ENCODE measurements at places on chromosomes 1 and 21.
A peak's percentile ranks its signal among the peaks of the same experiment; 100 is the strongest.

DNA sequence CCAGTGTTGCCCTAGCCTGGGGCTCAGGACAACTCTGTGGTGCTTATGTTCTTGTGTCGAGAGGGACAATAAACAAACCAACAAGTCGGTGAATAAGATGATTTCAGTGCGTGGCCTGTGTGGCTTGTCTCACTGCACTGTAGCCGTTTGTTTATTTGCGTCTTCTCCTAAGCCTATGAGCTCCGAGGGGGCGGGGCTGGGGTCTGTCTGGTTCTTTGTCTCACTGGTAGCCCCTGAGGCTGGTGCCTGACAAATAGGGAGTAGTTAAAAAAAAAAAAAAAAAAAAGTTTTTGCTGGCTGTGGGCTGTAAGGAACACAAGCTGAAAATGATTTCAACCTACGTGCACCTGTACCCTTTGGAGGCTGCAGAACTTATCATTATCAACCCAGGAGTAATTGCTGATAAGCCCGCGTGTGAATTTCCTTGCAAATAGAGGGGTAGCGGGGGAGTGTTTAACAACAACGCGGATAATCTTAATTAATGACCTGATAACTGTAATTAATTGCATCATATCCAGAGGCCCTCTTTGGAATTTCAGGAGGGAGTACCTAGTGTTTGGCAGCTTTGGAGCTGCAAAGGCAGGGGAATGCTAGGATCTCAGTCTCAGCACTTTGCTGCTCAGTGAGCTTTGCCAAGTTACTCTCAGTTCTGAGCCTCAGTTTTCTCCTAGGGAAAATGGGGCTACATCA is 925 bp upstream of the ARHGEF10L start:
- no peak for DNase-seq

DNA sequence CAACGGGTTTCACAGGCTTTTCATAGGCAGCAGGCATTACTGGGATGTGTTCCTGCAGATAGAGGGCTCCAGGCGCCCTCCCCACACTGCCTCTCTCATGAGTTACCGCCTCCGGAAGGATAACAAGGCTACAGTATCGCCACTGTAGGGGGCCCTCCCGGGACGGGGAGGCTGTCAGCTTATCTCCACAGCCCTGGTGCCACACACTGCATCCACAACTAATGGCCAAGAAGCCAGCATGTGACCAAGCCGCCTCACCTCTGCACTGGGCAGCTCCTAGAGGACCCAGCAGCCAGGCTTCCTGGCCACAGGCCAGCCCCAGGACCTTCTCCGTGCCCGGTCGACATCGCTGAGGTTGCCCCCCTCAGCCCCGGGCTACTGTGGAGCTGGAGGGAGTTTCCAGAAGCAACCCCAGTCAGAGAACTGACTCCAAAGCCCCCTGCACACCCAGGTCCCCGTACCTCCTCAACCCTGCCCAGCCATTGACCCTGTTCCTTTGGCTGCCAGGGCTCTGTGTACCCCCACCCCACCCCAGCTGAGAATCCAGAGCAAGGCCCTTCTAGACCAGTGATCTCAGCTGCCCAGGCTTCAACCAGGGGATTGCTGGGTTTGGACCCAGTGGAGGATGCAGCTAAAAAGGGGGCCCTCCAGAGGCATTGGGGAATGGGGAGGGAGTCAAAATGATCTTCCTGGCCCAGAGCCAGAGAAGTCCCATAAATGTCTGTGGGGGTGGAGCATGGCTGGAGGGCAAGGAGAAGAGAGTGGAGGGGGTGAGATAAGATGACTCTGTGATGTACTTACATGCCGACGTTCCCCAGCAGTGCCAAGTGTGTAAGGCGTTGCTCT is 45.0 kb downstream of the NEK2 start:
- no peak for DNase-seq

DNA sequence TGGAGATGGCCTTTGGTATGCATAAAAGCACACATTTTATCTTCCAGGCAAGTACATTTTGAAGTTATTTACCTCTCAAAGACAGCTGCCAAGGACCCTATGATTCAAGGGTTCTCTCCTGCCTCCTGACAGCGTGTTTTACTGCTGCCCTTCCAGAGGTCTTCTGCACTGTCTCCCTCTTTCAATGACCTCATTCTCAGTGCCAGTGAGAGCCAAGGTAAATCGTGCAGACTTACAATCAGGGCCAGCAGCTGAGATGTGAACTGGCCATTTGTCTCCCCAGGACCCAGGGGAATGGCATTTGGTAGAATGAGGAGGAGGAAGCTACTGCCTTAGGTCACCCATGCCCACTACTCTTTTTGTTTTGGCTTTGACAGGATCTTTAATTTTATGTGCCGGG is 84.2 kb upstream of the FGGY start:
- no peak for DNase-seq

DNA sequence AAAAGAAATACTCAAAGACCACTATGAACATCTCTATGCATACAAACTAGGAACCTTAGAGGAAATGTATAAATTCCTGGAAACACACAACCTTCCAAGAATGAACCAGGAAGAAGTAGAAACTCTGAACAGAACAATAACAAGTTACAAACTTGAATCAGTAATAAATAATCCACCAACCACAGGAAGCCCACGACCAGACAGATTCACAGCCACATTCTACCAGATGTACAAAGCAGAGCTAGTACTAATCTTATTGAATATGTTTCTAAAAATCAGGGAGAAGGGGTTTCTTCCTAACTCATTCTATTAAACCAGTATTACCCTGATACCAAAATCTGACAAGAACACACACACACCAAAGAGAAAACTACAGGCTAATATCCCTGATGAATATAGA is 263.8 kb downstream of the NCAM2 start:
- DNase-seq: no peak

DNA sequence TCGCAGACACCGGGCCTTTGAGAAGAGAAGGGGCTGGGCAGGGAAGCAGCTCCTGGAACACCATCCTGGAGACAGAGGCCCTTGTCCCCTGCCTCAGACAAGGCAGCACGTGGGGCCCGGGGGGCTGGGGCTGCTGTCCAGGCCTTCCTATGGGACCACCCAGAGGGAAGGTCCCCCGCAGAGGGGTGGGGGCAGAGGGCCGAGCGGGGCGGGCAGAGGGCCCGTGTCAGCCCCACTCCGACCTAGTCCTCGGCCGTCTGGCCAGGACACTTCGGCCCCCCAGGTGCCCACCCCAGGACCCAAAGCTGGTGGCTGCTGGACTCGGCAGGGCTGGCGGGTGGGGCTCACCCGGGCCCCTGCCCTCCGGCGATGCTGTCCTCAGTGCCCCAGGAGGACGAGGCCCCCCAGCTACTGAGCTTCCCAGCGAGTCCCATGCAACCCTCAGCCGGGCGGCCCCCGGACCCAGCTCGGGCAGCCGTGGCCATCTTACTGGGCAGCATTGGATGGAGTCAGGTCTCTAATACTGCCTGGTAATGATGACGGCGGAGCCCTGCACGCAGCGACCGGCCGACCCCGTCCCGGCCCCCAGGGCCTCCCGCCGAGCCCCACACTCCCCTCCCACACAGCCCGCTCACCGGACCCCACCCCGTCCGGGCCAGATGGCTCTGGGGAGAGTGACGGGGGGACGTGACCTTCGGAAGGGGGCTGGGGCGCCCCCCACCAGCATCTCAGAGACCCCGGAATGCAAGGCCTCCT is 6.9 kb upstream of the TTLL10 start:
- DNase-seq: no peak

DNA sequence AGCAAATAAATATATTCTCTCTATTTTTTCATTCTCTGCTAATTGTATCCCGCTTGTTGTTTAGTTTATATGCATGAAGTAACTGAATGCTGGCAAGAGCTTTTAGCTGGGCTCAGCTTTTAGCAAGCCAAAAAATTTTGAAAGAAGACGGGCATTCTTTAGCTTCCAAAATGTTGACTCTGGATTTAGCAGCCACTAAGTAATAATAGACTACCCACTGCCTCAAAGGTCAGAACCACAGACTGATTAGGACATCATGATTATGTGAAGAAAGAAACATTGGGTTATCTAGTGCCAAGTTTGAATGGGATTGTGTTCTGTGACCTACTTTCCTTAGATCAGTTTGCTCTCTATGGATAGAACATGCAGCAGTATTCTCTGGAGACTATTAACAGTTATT is 80.3 kb upstream of the DPH5 start:
- no peak for DNase-seq

GRCh38 chr1:111484391-111485026 is 10.7 kb downstream of the C1orf162 start:
- no peak for DNase-seq

DNA sequence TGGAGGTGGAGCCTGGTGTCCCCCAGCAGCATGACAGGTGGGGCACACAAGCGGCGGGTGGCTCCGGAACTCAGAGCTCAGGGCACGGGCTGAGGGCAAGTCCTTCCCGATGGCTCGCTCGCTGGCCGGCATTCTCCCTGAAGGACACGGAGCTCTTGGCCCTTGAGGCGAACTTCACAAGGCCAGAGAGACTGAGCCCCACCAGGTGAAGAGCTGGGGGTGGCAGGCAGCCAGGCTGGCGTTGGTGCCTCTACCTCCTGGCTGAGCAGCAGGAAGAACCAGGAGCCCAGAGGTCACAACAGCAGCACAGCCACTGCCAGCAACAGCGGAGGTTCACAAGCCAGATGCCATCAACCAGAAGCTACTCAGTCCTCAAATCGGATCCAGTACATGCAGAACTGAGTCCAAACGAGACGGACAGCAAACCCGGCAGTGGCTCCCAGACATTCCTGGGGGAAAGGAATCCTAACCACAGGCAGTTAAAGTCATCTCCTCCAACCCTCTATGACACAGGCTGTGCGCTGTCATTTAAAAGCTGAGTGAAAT is 54.1 kb downstream of the NPHP4 start:
- DNase-seq: peak; percentile 19

DNA sequence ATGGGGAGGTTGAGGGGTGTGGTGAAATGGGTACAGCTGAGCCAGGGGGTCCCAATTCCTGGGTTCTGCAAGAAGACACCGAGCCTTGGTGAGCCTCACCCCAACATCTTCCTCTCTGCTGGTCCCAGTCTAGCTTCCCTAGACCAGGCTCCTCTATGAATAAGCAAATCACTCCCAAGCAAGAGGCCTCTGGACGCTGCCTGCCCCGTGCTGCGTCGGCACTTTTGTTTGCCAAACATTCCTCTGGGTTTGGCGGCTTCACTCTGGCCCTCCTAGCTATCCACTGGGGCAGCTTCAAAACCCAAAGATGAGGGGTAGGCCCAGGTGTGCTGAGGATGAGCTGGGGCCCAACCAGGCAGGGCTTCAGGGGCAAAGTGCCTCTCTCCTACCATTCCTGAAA is 137.1 kb upstream of the CD34 start:
- no peak for DNase-seq

- no peak for DNase-seq
Measured at GRCh38 chr1:51172811-51173210, 63.3 kb upstream of the RNF11 start.

DNA sequence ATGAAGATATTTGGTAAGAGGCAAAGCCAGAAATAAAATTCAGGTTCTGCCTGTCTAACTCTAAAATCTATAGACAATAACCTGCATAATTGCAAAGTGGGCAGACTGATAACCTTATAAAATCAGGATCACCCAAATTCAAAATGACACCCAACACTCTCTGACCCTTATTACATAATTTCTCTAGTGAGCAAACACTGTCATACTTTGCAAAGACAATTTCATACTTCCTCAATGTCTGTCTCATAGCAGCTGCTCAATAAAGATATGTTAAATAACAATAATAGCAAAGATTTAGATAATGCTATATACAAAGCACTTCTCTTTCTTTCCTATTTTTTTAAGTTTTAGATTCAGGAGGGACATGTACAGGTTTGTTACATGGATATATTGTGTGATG is 118.5 kb downstream of the UCHL5 start:
- DNase-seq: no peak

DNA sequence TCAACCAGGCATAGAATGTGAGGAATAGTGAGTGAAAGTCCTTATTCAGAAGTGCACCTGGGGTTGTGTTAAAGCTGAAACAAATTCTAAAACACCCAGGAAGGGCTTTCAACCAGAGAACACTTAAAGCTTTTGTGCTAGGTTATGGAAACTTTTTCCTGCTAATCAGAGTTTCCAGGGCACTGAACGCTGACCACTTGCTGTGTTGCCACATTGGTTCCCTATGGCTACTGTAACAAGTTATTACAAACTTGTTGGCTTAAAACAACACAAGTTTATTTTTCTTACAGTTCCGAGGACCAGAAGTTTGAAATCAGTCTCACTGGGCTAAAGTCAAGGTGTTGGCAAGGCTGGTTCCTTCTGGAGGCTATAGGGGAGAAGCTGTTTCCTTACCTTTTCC is 300.6 kb downstream of the HHAT start:
- DNase-seq: no peak

DNA sequence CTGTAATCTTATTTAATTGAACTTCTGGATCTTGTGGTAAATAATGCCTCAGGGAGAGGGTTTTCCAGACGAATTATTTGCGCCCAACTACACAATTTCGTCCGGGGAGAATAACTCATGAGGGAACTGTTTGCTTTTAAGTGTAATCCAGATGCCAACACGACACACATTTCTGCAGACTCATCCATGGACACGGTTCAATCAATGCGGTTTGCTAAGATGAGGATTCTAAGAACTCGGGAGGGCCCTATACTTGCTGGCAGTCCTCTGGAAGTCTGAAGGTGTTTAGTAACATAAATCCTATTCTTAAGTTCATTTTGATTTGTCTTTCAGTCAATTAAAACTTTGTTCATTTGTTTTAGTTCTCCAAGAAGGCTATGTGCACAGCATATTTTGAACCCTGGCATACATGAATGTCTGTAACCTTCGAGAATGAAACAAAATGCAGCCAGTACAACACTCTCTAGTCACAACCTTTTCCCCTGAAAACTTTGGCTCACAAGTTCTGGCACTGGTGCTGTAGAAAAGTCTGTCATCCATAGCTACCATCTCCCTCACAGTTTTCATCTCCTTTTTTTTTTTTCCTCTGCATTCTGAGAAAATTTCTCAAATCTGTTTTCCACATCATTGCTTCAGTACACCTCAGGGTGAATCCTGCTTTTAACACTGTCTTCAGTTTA is 38.8 kb downstream of the DIPK1A start:
- DNase-seq: peak; percentile 62

DNA sequence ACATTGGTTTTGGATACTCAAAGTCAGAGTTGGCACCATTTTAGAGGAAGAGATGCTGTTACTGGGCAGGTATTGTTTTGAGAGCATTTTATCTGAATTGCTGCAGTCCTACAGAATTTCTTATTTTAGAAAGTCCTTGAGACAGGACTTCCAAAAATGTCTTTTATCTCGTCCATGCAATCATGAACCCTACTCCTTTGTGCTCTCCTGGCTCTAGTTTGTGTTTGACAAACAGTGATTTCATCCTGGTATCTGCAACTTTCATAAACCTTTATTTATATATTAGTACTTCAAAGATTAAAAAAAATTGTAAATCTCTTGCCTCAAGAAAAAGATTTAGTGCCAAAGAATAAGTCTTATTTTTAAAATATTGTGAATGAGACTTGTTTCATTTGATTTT is 4.6 kb upstream of the ARPC5 start:
- DNase-seq: no peak

Measured in RCC 7860 (cell line).